ENCODE measurements at places on chromosomes 2 and 18.

- DNase-seq = no peak
These were observed 81.5 kb upstream of the MAP3K20 start for GRCh38 chr2:172993931-172994717.

GRCh38 chr2:159998961-159999360 lies 63.5 kb downstream of the PLA2R1 start:
- DNase-seq = no peak

DNA sequence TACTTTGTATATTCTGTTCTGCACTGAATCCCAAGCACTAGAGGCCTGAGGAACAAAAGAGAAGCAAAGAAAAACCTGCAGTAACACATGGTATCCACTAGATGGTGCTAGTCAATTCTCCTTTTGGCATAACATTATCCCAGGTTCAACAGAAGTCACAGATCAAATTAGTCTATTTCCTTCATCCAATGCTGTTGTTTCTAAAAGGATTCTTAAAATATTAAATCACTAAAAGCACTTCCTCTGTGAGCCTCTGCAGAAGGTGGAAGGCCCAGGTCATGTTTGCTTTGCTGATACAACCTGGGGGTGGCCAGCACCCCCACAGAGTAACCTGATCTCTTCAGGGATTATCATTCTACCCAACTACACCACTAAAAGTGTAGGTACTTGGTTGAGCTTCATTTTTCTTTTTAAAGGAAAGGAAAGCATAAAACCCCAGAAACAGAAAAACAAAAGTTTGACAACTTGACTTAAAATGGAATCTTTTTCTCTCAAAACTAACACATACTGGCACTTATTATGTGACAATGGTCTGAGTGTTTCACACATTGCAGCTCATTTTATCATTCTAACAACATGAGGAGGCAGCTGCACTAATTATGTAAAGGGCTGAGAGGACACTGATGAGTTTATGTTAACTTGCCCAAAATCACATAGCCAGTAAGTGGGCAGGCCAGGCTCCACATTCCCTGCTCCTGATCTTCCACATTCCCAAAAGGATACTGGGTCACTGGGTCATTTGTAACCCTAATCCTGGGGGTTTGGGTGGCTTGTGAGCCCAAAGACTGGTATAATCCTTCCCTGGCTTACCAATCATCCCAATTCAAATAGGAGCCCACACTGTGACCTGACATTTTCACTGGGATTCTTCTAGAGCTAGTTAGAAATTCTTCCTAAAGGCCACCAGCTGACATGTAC lies 66.8 kb upstream of the DNER start:
- no peak for DNase-seq

- no peak for DNase-seq
These were observed 596.4 kb upstream of the VRK2 start for GRCh38 chr2:57450170-57450569.

DNA sequence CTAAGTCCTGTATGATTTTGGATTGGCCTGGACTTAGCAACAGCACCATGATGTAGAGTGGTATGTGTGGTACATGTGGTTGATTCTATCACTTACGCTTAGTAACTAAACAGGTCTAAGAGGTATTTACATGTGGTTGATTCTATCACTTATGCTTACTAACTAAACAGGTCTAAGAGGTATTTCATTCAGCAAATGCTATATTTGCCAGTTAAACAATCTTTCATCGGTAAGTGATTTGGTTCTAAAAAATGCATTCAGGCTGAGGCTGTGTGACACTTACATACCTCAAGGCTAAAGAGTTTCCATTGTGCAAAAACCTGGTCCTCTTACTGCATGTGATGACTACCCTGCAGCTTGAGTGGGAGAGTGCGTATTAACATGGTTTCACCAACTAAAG lies 13.1 kb downstream of the EIF4E2 start:
- no peak for DNase-seq

- DNase-seq = no peak
These were observed 746.3 kb upstream of the RAB6C start for GRCh38 chr2:129233166-129233565.

GRCh38 chr2:218327451-218328210 lies 29.0 kb upstream of the CATIP start:
- no peak for DNase-seq

DNA sequence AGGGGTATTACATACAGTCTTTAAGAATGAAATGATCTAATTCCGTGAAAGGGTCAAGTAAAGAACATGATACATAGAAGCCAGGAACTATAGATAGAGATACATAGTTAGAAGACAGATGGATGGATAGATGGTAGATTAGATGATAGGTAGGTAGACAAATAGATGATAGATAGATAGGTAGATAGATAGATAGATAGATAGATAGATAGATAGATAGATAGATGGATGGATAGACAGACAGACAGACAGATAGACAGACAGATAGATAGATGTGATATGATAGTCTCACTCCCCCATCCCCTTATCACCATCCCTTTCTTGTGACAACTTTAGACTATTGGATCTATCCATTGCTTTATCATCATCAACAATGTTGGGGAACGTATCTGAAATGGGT lies 448.2 kb downstream of the METTL4 start:
- DNase-seq = no peak

GRCh38 chr2:121524685-121525425 lies 5.8 kb upstream of the RNU4ATAC start:
- no peak for DNase-seq

- DNase-seq = no peak
These were observed 102.3 kb upstream of the CD302 start for GRCh38 chr2:159900343-159900742.
